ENCODE measurements at places on chromosomes 7 and 10. TPM values are rescaled to one million over a fixed set of nuclear protein-coding genes. Genes with fewer than 3 reads are reported as not detected.

FZD8 gene
- 14.9 TPM for total RNA-seq

AKR1D1 gene
- not detected for total RNA-seq

ADAM22 gene
- 0.67 TPM for total RNA-seq

PPRC1 gene
- total RNA-seq: 20.3 TPM

KLLN gene
- 0.10 TPM for total RNA-seq

ACHE gene
- total RNA-seq: 0.54 TPM

GIMAP2 gene
- 35.7 TPM for total RNA-seq

SMO gene
- total RNA-seq: 9.1 TPM

TMEM243 gene
- total RNA-seq: 29.6 TPM

GNG11 gene
- total RNA-seq: 196 TPM

PON1 gene
- total RNA-seq: not detected

MMD2 gene
- not detected for total RNA-seq

CPEB3 gene
- total RNA-seq: 0.73 TPM

OR2A12 gene
- total RNA-seq: not detected

SDHAF3 gene
- 8.1 TPM for total RNA-seq

VAX1 gene
- total RNA-seq: not detected

TMEM196 gene
- total RNA-seq: not detected

SLC37A3 gene
- 29.1 TPM for total RNA-seq

SLC18A3 gene
- not detected for total RNA-seq

TLL2 gene
- 0.27 TPM for total RNA-seq

MYH16 gene
- 0.64 TPM for total RNA-seq

SYT15 gene
- total RNA-seq: 0.20 TPM

LRRN3 gene
- total RNA-seq: not detected

BCAP29 gene
- 266 TPM for total RNA-seq

PTPRZ1 gene
- total RNA-seq: not detected

GIMAP1 gene
- 9.4 TPM for total RNA-seq

PRRT4 gene
- total RNA-seq: not detected

ZNF12 gene
- 6.4 TPM for total RNA-seq

SUN3 gene
- total RNA-seq: not detected

SEMA3E gene
- total RNA-seq: 0.27 TPM

SORCS1 gene
- not detected for total RNA-seq
